ENCODE measurements at places on chromosomes 4 and X.

DNA sequence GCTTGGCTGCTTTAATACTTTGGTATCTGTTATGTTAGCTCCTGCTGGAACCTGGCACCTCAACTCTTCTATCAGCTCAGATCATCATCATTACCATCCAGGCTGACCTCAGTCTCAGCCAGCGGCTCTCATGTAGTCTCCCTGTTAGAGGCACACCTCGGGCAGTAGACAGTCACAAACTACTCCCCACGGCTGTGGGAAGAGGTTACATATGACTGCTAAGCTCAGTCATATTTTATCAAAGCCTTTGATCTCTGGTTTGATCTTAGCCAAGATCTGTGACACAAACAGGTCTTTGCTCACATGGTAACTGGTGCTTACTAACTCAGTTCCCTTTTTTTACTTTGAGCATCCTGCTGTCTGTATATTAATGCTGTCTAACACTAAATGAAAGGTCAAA, 384.9 kb downstream of the CENPC start:
- DNase-seq, result no peak

GRCh38 chr4:83875437-83875836, 339.5 kb downstream of the GPAT3 start:
- no peak for DNase-seq

- DNase-seq, result no peak
Observed at GRCh38 chr4:60378010-60378409, 822.1 kb upstream of the ADGRL3 start.

DNA sequence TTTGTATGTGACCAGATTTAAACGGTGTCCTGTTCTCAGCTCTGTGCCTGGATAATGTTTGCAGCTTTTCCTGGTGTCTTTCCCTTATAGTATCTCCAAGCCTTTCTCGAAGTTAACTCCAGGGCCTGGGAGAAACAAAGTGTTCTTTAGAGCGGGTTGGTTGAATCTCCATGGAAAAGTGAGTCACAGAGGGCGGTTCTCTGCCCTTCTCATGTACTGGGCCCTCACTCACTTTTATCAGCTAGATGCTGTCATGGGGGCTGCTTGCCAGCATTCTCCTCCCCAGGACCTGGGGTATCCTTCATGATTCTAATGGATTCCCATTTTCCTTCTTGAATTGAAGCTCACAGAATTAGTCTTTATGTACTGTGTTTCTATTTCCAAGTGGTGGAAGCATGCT, 46.1 kb upstream of the MAGEC2 start:
- DNase-seq, result no peak

GRCh38 chr4:8891646-8892555, 20.3 kb upstream of the HMX1 start:
- DNase-seq, result no peak

DNA sequence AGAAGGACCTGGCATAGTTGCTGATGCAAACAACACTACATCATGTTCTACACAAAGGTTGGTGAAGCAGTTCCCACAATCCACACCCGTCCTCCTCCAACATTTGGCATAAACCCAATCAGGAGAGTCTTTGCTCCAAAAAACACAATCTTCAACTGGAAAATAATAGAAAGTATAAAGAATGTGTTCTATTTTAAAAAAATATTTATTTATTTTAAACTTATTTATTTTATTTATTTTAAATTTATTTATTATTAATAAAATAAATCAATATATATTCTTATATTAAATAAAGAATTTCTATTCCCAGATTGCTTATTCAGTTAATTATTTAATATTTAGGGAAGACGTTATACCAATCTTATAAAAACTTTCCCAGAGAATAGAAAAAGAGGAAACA, 1753.7 kb upstream of the AGA start:
- no peak for DNase-seq

- no peak for DNase-seq
Observed at GRCh38 chr4:66804979-66805378, 740.3 kb downstream of the CENPC start.
